Sigmoid colon (tissue), 7 donors: ENCODE measurements at places on chromosomes 4 and X. TPM values are rescaled to one million over a fixed set of nuclear protein-coding genes. Genes with fewer than 3 reads are reported as not detected.

MAGEA8 gene
- not detected for total RNA-seq

CXorf49 gene
- total RNA-seq: not detected

ADH7 gene
- not detected for total RNA-seq

UGT2B15 gene
- total RNA-seq: not detected

PDLIM3 gene
- 769 TPM for total RNA-seq

PAGE2 gene
- not detected for total RNA-seq
